NCI-H1930 (cell line): ENCODE measurements at places on chromosomes 4 and X.

- DNase-seq = peak; percentile 44
Measured at GRCh38 chr4:185128272-185129119, 14.6 kb upstream of the SLC25A4 start.

DNA sequence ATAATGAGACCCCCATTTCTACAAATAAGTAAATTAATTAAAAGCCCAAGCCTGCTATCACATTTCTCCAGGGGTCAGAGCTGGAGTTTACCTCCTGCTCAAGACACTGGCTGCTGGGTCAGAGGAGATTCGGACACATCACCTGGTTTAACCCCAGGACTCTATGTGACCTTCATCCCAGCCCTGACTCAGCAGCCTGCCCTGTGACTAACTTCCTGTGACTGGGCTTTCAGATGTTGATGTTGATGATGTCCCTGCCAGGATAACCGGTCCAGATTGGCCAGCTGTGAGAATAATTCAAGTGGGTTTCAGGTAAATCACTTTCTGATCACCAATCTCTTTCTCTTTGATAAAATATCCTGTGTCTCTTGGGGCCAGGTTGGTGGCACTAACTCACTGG lies 102.4 kb upstream of the MAML3 start:
- DNase-seq = no peak

GRCh38 chr4:40812856-40813255 lies 63.1 kb downstream of the NSUN7 start:
- no peak for DNase-seq

- no peak for DNase-seq
Measured at GRCh38 chrX:72273718-72274117, 3.3 kb downstream of the RPS4X start.

GRCh38 chr4:148205476-148205875 lies 236.7 kb downstream of the NR3C2 start:
- DNase-seq = no peak

- no peak for DNase-seq
Measured at GRCh38 chrX:150941580-150941979, 41.6 kb upstream of the HMGB3 start.

GRCh38 chr4:168522356-168522755 lies 25.5 kb downstream of the PALLD start:
- no peak for DNase-seq

GRCh38 chr4:176217510-176217909 lies 22.1 kb upstream of the SPATA4 start:
- no peak for DNase-seq

DNA sequence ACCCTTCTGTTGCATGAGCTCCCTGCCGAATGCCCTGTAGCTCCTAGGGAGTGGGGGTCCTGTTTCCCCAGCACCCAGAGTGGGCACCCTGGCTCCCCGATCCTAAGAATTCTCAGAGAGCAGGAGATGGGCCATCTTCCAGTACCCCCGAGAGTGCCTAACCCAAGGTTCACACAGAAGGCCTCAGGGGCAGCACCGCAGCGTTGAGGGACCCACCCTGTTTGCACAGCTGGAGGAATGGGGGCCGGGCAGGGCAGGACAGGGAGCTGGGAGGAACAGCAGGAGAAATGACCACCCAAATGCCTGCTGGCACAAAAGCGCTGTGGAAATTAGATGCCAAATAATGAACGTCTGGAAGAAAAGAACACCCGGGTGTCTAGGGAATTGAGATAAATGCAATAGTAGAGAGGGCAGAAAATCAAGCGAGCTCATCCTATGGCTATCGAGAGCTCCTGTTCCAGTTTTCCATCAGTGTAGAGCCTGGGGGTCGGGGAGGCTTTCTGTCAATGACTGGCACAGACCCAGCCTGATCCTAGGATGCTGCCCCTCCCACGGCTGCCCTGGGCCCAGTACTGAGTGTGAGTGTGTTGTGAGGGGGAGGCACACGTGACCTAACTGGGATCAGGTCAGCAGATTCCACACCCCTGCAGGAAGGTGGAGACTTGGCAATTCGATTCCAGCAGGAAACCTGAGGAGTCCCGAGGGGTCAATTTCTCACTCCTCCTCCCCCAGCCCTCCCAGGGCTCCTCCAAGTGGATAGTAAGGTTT lies 25.7 kb downstream of the SEPTIN6 start:
- no peak for DNase-seq

DNA sequence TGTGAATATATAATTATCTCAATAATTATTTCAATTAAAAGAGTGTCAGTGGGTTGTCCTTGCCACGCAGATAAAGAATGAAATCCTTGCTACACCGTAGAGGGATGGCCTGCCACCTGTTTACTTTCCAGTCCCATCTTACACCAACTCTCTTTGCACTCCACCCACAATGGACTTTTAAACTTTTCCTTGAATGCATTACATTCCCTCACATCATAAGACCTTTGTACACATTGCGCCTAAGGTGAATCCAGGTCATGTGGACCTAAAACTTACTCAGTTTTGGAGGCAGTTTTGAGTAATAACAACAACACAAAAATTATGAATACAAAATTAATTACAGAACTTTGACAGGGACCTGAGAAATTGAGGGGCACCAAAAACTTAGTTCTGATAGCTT lies 78.7 kb upstream of the PDE5A start:
- no peak for DNase-seq

GRCh38 chr4:6423575-6423974 lies 48.8 kb downstream of the PPP2R2C start:
- DNase-seq = no peak

DNA sequence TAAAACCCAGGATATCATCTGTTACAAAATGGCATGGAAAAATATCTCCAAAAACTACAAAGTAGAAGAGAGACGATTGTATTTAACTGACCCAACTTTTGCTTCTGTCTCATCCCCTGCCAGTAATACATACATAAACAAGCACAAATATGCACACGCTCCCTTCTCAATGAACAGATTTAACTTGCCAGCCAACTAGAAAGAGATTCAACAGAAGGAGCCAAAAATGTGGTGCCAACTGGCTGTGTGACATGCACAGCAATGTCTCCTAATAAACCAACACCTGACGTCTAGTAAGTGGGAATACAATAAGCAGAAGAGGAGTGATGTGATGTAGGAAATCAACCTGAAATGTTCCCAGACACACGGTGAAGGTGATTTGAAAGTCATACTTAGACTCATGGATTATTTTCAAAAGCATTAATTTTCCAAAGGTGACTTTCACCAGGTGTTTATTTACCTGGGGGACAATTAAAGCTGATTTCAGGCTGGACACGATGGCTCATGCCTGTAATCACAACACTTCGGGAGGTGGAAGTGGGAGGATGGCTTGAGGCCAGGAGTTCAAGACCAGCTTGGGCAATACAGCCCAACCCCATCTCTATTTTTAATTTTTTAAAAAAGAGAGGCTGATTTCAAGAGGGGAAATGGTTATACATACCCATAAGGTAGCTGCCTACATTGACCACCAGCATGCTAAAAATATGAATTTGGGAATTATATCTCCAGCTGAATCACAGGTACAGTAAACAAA lies 33.7 kb downstream of the SH3RF1 start:
- no peak for DNase-seq

- DNase-seq = no peak
Measured at GRCh38 chr4:74400395-74400794, 35.5 kb downstream of the EREG start.

DNA sequence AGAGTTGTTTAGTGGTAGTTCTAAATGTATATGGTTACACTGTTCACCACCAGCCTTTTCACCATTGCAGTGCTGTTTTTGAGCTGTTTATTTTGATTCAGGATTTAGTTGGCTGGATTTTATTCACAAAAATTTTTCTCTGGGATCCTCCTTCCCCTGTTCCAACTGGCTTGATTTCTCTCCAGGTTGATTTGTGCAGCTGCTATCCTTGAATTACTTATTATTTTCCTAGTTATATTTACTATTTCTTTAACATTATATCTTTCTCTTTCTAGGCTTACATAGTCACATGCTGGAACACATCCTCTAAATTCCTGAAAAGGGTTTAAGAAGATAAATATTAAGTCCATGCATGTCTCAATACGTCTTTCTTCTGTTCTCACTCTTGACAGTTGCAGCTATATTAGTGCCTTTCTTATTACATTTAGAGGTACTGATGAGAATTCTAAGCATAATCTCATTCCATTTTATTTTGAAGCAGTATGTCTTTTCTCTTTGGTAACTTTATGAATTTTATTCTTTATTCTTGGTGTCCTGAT lies 82.2 kb downstream of the SUPT20HL2 start:
- DNase-seq = no peak

GRCh38 chrX:112687189-112687691 lies 7.5 kb upstream of the LHFPL1 start:
- no peak for DNase-seq

- no peak for DNase-seq
Measured at GRCh38 chrX:122055460-122055859, 1008.0 kb downstream of the GLUD2 start.

GRCh38 chrX:13254076-13254785 lies 65.6 kb downstream of the ATXN3L start:
- no peak for DNase-seq

GRCh38 chr4:167233685-167234315 lies 494 bp downstream of the SPOCK3 start:
- no peak for DNase-seq

- no peak for DNase-seq
Measured at GRCh38 chr4:602559-602942, 22.8 kb upstream of the PDE6B start.

DNA sequence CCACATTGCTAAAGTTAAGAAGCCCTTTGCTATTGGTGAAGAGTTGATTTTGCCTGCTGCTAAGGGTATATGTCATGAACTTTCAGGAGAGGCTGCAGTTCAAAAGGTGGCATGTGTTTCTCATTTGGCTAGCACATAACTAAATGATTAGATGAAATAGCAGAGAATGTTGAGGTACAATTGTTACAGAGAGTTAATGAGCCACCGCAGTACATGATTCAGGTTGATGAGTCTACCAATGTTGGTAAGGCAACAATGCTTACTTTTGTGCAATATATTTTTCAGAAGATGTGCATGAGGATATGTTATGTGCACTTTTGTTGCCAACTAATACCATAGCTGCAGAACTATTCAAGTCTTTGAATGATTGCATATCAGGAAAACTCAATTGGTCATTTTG lies 21.1 kb upstream of the CXCL2 start:
- no peak for DNase-seq

DNA sequence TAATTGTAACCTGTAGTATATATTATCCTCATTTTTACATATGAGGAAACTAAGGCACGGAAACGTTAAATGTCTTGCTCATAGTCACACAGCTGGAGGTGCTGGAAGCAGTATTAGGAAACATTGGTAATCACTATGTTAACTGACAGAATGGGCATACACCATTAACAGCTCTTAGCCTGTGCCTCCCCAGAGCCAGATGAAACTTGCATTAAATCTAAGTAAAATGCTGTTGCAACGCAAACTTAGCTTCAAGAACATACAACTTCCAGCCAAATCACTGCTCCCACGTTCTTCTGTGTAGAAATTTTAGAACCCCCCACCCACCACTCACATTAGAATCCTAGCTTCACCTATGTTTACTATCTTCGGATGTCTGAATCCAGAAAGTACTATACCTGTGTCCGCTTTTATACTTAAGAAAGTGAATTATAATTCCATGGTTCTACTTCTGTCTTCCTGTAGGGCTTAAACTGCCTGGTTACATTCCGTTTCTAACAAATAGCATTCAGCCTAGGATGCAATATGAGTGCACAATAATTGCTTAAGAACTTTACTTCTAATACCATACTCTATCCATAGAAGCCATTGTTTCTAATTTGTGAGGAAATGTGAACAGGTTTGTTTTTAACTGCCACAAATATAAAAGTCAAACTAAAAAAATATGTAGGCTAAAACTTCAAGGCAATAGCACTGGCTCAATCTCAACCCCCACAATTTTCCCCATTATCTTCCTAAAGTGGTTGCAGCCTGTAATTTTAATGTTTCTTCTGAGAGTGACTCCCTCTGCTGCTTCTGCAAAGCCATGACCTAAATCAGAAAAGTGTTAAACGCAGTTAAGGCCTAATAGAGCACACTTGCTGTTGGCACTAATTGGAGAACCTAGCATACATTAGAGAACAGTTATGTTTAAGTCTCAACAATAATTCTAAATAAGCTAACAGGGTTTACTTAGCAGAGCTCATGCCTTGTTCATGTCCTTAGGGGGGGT lies 4.4 kb downstream of the UNC5C start:
- no peak for DNase-seq

DNA sequence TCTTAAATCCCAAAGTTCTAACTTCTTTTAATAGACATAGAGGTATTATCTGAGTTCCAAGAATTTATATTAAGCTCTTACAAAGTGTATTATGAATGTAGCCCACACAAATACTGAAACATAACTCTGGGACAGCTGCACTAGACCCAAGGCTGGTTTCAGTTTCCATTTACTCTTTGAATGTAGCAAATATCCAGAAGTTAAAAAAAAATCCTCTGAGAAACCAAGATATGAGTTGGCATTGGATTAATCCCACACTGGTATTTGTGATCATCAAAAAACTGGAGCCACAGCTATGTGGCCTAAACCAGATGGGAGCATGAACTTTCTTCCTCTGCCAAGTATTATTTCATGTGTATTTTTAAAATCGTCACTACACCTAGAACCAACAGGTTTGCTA lies 23.6 kb upstream of the SMPX start:
- DNase-seq = no peak

GRCh38 chr4:154230091-154230490 lies 261.5 kb downstream of the DCHS2 start:
- no peak for DNase-seq

DNA sequence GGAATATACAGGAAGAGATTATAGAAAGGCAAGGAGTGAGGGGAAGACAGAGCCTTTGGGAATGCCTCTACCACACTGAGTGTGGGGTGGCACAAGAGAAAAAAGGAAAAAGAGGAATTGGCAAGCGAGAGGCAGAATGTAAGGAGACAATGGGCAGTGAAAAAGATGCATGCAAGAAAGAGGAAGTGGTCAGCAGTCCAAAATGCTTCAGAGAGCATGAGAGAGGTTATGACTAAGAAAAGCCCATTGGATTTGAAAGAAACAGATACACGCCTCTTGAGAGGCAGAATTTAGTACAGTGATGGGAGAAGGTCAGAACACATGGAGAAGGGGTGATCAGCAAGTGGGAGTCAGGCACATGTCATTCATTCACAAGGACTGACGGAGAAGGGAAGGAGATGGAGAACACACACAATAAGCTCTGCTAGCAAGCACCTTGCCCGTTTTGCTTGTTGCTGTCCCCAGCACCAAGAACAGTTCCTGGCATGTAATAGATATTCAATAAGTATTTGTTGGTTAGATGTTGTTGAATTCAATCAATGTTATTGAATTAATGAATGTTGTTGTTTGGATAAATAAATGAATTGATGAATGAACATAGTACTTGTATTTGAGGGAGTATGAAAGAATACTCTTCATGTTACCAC lies 6.3 kb downstream of the DCHS2 start:
- DNase-seq = no peak

DNA sequence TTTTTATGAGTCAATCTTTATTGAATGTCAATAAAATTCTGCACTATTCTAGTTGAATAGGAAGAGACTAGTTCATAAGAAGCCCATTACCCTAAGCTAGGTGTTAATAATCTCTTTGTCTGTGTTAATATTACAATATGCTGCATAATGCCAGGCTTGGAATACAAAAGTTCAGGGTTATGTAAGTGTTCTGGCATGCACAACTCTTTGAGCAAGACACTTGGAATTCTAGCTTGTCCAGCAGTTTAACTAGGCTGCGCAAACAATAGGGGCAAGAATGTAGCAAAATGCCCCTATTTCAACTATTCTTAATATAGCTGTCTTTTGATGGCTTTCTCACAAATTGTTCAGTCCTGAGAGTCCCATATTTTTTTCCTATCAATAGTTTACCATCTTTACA lies 31.3 kb upstream of the ETNPPL start:
- no peak for DNase-seq
